Astrocyte (in vitro differentiated cells and primary cell): ENCODE measurements at places on chromosomes 12 and 14. TPM values are rescaled to one million over a fixed set of nuclear protein-coding genes. Genes with fewer than 3 reads are reported as not detected.
A peak's percentile ranks its signal among the peaks of the same experiment; 100 is the strongest.

- DNase-seq, result no peak
Observed at GRCh38 chr12:130632642-130633041, 83.5 kb downstream of the RIMBP2 start.

SLC17A8 gene
- not detected in 2 replicates for total RNA-seq

GRCh38 chr12:4157122-4157521, 116.4 kb upstream of the CCND2 start:
- no peak for DNase-seq

- DNase-seq, result no peak
Observed at GRCh38 chr14:100850841-100851585, 25.1 kb downstream of the MEG3 start.

- DNase-seq, result peak; percentile 75
Observed at GRCh38 chr14:54000341-54000811, 43.8 kb upstream of the BMP4 start.

DNA sequence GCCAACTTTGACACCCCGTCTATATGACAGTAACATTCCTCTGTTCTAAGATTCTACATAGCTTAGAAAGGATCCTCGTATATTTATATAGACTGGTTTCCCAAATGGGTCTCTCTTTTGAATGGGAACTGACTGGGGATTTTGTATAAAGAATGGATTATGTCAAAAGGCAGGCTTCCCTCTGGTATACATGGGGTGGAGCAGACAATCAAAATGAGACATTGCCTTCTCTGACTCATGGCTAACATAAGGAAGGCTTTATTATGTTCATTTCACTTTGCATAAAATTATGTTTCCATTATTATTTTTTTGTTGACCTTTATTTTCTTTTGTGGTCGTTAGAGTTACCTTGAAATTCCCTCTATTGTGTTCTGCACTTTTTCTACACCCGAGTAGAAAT, 211.1 kb downstream of the ALG10B start:
- no peak for DNase-seq

- no peak for DNase-seq
Observed at GRCh38 chr12:30829876-30830275, 75.1 kb upstream of the CAPRIN2 start.

DNA sequence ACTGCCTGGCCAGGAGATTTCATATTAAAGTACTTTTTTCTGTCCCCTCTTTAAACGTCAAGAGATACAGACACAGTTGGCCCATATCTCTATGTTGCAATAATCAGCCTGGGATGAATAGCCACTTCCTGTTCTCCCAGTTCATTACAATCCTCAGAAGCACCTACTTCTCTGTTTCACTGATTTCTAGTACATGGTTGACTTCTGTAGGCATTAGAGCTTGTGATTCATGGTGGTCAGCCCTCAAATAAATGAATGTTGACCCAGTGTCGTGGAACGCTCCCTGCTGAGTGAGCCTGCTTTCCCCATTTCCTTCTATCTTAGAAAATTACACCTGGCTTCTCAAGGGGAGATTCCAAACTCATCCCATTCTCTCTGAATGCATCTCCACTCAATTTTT, 416.7 kb downstream of the PDZRN4 start:
- peak; percentile 49 for DNase-seq

KLHDC1 gene
- total RNA-seq, result 0.94 and 1.2 TPM in 2 replicates

GRCh38 chr12:124581307-124582107, 14.1 kb upstream of the NCOR2 start:
- DNase-seq, result peak; percentile 76

DNA sequence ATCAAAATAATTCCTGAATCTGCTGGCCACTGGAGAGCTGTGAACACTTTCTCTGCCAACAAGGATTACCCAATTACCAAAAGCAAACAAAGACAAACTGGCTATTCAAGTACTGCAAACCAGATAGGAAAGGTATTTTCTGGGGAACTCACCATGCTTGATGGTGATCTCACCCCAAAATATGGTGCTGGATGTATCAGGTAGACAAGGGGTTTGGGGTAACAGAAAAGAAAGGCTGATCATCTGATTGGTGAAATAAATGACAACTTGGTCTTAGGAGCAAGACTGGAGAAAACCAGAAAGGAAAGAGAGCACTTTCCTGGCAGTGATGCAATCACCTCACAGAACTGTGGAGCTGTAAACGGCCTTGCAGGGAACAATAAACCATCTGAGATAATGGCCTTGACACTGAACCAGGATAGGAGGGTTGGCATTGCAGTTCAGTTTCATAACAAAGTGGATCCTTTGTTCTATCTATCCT, 31.0 kb upstream of the NPFF start:
- peak; percentile 41 for DNase-seq

DNA sequence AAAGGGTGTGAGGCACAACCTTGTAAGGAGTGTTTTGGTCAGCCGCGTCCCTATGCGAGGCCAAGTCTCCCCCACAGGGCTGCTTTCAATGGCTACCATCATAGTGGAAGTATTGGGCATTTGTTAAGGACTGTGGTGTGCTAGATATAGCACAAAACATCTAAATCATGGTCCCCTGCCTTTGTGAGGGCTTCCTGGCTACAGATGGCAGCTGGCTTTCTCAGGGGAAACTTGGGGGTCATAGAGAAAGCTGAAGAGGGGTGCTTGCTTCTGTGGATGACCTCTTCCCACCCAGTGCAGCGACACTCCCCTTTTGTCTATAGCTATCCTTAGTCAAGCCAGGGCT, 315.8 kb downstream of the ZFP36L1 start:
- DNase-seq, result no peak

- peak; percentile 68 for DNase-seq
Observed at GRCh38 chr12:76422543-76423438, 74.6 kb upstream of the BBS10 start.

DNA sequence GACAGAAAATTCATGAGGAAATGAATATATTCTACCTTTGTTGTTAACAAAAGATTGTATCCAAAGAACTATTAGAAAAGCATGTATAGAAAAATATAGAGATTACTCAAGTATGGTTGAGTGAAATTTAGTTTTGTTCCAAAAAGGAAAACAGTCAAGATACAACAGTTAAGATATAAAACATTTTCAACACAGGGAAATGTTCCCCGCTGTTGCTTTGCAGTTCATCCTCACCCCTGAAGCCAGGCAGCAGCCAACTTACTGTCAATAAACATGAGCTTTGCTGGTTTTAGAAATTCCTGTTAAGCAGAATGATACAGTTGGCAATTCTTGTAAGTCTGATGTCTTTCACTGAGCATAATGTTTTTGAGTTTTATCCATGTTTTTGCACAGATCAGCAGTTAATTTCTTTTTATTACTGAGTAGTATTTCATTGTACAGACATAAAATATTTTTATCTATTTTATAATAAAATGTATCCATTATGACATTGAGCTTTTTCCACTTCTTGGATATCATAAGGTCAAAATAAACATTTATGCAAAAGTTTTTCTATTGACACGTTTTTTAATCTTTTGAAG, 1.2 kb upstream of the CLEC2B start:
- DNase-seq, result no peak

GALNT16 gene
- total RNA-seq, result 6.2 and 6.3 TPM in 2 replicates

CCDC198 gene
- total RNA-seq, result 5.8 and 7.0 TPM in 2 replicates

DNA sequence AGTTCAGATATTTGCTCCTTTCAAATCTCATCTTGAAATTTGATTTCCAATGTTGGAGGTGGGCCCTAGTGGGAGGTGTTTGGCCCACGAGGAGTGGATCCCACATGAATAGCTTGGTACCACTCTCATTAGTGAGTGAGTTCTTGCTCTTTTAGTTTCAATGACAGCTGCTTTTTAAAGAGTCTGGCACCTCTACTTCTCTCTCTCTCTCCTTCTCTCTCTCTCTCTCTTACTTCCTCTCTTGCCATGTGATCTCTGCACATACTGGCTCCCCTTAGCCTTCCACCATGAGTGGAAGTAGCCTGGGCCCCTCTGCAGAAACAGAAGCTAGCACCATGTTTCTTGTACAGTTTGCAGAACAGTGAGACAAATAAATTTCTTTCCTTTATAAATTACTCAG, 25.1 kb downstream of the GPR65 start:
- DNase-seq, result no peak

OR6S1 gene
- not detected in 2 replicates for total RNA-seq

GRCh38 chr14:23277189-23277588, 8.7 kb downstream of the HOMEZ start:
- DNase-seq, result no peak

DNA sequence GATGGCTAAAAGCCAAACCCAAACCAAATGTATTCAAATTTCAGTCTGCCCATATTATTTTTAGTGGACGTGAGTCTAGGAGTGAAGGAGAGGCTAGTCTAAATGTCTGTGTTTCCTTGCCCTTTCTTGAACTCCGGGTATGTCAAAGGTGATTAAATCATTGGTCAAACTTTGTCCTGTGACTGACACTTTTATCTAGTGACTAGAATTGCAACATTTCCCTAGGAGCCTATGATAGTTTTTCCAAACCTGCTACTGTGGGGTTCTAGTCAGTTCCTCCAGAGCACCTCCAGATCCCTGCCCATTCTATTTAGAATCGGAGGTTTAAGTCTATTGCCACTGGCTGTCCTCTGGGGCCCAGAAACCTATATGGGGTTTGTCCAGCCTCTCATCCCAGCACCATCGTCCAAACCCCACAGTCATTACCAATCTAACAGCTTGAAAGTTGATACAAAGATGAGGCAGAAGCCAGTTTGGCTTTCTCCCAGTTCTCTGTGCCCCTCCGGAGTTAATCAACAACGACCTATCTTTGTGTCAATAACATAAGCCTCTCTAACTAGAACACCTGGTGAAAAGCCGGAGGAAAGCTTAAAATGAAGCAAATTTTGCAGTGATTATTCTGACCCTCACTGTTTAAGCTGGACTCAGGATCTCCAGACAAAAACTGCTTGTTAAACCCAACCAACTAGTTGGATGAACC, 306.7 kb downstream of the ZFP36L1 start:
- no peak for DNase-seq
